ENCODE measurements at places on chromosomes 16 and 17.

- no peak for DNase-seq
These were observed 6.7 kb downstream of the ITGA3 start for GRCh38 chr17:50062293-50063243.

- DNase-seq: no peak
These were observed 19.8 kb upstream of the ZNF594 start for GRCh38 chr17:5211458-5211857.

DNA sequence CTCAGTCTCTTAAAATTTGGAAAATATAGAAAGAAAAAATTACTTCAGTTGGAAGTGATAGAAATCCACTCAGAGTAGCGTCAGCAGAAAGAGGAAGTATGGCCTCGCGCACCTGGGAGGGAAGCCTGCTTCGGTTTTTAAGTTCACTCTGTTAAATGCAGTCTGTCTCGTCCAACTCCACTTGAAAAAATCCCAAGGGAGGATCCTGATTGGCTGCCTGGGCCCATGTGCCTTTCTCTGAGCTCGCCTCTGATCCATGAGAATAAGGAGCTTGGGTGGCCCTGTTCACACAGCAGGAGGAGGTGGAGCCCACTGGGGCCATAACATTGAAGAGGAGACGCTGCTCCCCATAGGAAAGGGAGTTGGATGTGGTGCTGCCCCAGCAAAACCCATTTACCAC is 40.7 kb downstream of the DNAJA2 start:
- no peak for DNase-seq

DNA sequence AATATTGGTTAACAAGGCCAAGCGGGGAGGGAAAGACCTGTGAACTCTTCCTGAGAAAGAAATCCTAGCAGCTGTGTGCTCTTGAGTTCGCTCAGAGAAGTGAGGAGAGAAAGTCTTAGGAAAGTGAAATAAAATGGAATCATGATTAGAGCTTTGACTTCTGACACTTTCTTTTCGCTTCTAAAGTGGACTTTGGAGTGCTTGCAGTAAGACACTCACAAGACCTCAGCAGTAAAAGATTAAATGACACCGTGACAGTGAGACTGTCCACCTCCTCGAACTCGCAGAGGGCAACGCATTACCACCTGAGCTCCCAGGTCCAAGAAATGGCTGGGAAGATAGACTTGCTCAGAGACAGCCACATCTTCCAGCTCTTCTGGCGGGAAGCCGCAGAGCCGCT is 71.2 kb downstream of the RNF213 start:
- no peak for DNase-seq

DNA sequence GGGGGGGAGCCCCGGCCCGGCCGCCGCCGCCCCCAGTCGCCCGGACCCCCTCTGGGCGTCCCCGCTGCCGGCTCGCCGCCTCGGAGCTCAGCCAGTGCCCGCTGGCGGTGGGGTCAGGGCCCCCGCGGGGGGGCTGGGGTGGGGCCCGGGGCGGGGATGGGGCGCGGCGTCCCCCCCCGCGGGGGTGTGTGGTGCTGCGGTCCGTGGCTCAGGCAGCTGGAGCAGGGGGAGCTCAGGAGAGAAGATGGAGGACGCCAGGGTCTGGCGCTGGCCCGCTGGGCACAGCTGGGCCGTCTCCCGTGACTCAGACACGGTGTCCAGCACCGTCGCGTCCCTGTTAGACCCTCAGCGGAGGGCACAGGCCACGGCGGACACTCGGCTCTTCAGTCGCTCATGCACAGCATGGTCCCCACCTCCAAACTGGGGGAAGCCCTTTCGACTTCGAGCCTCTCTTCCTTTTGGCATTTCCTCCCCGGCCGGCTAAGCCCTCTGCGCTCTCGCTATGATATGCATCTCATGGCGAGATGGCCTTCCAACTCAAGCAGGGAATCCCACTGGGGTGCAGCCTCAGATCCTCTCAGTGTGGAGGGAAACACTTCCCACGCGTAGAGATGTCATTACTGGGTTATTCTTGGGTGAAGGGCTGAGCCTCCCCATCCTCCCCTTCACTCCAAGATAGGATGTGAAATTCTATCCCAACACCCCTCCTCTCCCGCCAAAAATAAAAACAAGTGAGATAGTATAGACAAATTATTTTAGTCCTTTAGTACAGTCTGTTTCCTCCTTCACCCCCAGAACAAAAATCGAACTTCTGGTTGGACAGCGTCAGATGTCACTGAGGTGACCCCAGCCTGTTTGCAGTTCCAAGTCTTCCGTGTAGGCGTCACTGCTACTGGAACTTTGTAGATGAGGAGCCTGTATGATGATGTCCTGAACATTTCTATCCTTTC is 522 bp upstream of the VEZF1 start:
- peak; percentile 61 for DNase-seq

DNA sequence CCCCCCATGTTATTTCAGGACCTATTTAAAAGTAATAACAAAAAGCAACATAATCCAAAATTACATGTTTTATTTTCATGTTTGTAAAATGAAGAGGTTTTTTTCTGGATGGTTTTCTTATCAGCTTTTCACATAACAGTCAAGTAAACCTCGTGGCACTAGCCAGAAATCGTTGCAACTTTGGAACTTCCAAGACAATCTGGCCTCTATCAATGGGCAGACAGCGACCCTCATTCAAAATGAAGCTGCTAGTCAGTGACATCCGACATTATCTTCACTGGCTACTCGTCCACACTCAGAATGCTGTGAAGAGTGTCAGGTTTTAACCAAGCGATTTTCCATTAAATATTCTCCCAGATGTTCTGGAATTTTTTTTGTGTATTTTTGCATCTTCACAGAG is 22.7 kb downstream of the ZNF652 start:
- DNase-seq: no peak

GRCh38 chr17:81111066-81111465 is 54.2 kb upstream of the PVALEF start:
- DNase-seq: no peak

DNA sequence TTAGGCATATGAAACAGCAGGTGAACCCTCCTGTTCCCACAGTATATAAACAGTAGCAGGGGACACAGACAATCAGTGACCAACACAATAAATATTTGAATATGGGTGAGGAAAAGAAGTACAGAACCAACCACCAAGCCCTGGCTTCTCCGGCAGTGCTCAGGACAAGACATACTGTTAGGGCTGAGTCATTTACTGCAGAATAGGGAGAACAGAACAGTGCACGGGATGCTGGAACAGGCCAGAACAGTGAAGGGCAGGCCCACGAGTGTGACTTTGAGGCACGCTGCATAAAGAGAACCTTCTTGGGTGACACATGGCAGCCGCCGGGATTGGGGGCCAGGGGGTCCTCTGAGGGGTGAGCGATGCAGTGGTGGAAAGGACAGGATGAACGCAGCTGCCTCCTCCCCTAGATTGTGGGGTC is 160.4 kb downstream of the CMIP start:
- DNase-seq: no peak

GRCh38 chr17:13395862-13396261 is 205.9 kb downstream of the HS3ST3A1 start:
- no peak for DNase-seq

DNA sequence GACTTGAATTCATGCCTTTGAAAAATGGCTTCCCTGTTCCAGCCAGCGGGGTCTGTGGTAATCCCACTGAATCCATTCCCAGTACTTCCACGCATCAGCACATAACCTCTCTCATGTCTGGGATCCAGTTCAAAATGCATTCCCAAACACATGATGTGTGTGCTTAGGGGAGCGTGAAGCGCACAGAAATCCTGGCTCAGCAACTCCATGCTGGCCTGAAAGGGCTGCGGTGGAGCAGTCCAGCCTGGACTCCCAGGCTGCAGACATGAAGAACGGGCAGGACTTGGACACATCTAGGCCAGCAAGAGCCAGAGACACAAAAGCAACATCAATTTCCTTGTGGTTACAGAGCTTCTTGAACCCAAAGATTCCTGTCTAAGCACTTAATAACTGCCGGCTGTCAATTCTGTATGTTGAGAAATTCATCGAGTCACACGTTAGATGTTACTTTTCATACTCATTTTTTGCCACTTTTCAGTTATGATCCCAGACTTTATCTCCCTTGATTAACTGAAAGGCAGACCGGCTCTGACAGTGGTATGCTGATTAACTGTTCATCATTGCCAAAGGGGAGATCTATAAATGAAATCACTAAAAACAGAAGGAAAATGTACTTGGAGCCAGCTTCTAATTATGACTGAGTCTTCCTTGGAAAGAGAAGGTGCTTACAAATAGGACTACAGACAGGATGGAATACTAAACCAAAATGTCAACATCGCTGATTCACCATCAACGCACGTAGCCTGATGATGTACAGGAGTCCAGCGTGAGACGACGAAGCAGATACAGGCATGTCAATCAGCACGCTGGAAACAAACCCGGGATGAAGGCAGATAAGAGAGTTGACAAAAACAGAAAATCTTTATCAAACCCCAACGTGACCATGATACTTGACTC is 23.0 kb downstream of the NSMCE1 start:
- no peak for DNase-seq

Measured in GDM1 (cell line).